Stomach (tissue), 19 donors: ENCODE measurements at places on chromosomes 16 and 17. TPM values are rescaled to one million over a fixed set of nuclear protein-coding genes. Genes with fewer than 3 reads are reported as not detected.

The KRT12 gene
- 57.6 TPM for total RNA-seq

The PRSS8 gene
- 22.9 TPM for total RNA-seq

The ASB16 gene
- not detected for total RNA-seq

The PRR14 gene
- 123 TPM for total RNA-seq

The DNAH9 gene
- total RNA-seq: 0.55 TPM

GRCh38 chr16:70694868-70695218 is 9.0 kb upstream of the MTSS2 start:
- peak; percentile 58 for DNase-seq
- H3K27ac ChIP-seq: no peak overlapping the region
- no peaks in the 10 kb centered on the region for H3K27me3 ChIP-seq
- H3K36me3 ChIP-seq: peaks cover 26% of the 10 kb centered on the region

DNA sequence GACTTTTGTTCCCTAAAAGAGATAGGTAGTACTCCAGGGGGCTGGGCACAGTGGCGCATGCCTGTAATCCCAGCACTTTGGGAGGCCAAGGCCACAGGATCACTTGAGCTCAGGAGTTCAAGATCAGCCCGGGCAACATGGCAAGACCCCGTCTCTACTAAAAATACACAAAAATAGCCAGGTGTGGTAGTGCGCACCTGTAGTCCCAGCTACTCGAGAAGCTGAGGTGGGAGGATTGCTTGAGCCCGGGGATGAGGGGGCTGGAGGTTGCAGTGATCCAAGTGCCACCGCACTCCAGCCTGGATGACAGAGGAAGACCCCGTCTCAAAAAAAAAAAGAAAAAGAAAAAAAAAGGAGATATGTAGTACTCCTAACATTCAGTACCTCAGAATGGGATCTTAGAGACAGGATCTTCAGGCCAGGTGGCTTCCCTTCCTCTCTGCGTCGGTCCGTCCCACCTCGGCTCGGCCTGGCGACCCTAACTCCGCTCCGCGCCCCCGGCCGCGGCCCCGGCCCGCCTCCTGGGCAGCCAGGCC is 89.6 kb downstream of the CDC27 start:
- H3K4me3 ChIP-seq: peak overlapping the region; percentile 93
- H3K4me1 ChIP-seq: peaks cover 13% of the 10 kb centered on the region
- no peaks in the 10 kb centered on the region for H3K27me3 ChIP-seq
- H3K36me3 ChIP-seq: no peaks in the 10 kb centered on the region
- no peak for DNase-seq

DNA sequence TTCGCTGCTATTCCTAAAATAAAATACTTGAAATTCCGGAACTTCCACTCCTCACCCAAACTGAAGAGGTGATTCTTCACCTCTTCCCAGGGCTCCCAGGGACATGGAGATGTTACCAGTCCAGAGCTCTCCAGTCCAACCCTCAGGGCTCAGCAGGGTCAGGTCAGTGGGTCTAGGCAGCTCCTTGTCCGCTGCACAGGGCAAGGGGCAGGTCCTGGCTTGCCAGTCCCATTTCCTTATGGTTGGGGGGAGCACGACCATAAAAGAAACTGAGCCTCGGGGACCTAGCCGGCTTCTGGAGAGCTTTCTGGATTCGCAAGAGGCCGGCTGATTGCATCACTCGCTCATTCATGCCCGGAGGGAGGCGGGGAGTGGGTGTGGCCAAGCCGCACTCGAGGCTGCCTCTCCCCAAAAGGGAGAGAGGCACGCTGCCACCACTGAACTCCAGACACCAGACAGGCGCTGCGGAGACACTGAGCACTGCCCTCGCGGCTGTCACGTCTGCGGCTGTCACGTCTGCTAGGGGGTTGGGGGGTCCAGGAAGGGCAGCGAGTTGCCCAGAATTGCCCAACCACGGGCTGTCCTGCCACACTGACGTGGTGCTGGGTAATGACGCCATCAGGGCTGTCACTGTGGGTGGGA is 15.8 kb downstream of the SLC7A5 start:
- H3K4me3 ChIP-seq: peak overlapping the region; percentile 38
- DNase-seq: peak; percentile 95
- no peaks in the 10 kb centered on the region for H3K27me3 ChIP-seq
- H3K4me1 ChIP-seq: peaks cover 100% of the 10 kb centered on the region

- peak overlapping the region; percentile 94 for H3K27ac ChIP-seq
- DNase-seq: peak; percentile 58
- no peaks in the 10 kb centered on the region for H3K27me3 ChIP-seq
- peaks cover 45% of the 10 kb centered on the region for H3K4me1 ChIP-seq
- peak overlapping the region; percentile 89 for H3K4me3 ChIP-seq
These were observed 705 bp downstream of the FOXK2 start for GRCh38 chr17:82519971-82520903.

- peak overlapping the region; percentile 5 for H3K4me3 ChIP-seq
- H3K27me3 ChIP-seq: peaks cover 46% of the 10 kb centered on the region
- H3K36me3 ChIP-seq: no peaks in the 10 kb centered on the region
- H3K4me1 ChIP-seq: peaks cover 23% of the 10 kb centered on the region
- peak overlapping the region; percentile 79 for H3K27ac ChIP-seq
These were observed 118.9 kb downstream of the AATF start for GRCh38 chr17:37067555-37068111.

- peaks cover 51% of the 10 kb centered on the region for H3K36me3 ChIP-seq
- DNase-seq: no peak
- H3K4me3 ChIP-seq: no peak overlapping the region
- H3K4me1 ChIP-seq: peaks cover 23% of the 10 kb centered on the region
- H3K27ac ChIP-seq: no peak overlapping the region
These were observed 5.2 kb downstream of the ZNF23 start for GRCh38 chr16:71456801-71457200.

- H3K27me3 ChIP-seq: no peaks in the 10 kb centered on the region
- no peak for DNase-seq
- peaks cover 49% of the 10 kb centered on the region for H3K4me1 ChIP-seq
- H3K27ac ChIP-seq: peak overlapping the region; percentile 82
- peak overlapping the region; percentile 34 for H3K4me3 ChIP-seq
These were observed 35.3 kb downstream of the HIC1 start for GRCh38 chr17:2090210-2090641.
